ENCODE measurements at places on chromosomes 2 and 18.

GRCh38 chr2:237064203-237065070, 21.3 kb upstream of the COPS8 start:
- no peak for DNase-seq

DNA sequence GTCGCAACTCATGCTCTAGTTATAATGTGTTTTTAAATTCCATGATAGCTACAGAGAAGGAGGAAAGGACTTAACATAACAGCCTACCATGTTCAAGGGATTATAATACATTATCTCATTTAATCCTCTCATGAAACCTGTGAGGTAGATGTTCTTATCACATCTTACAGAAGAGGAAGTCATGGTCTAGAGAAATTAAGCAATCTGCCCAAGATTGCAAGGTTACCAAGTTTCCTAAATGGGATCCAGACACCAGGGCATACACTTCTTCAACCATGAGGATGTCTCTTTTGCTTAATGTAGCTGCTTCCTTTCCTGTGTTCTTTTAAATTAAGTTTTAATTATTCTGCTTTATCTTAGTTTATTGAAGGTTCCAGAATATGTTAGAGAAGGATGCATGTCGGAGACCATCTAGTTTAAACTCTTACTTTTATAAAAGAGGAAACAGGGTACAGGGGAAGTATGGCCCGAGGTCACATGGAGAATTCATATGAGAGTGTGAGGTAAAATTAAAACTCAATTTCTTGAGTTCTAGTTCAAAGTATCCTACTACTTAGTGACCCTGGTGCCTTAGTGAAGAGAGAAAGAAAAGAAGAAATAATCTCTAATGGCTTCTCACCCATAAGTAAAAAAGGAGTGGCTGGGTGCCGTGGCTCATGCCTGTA, 3.6 kb upstream of the IL1A start:
- no peak for DNase-seq

- DNase-seq = no peak
Observed at GRCh38 chr2:215811003-215811402, 202.3 kb downstream of the MREG start.

GRCh38 chr2:219261024-219261855, 7.5 kb upstream of the TUBA4A start:
- no peak for DNase-seq

- no peak for DNase-seq
Observed at GRCh38 chr18:62407660-62408059, 82.5 kb downstream of the TNFRSF11A start.

GRCh38 chr2:153196378-153197058, 282.0 kb downstream of the RPRM start:
- no peak for DNase-seq

DNA sequence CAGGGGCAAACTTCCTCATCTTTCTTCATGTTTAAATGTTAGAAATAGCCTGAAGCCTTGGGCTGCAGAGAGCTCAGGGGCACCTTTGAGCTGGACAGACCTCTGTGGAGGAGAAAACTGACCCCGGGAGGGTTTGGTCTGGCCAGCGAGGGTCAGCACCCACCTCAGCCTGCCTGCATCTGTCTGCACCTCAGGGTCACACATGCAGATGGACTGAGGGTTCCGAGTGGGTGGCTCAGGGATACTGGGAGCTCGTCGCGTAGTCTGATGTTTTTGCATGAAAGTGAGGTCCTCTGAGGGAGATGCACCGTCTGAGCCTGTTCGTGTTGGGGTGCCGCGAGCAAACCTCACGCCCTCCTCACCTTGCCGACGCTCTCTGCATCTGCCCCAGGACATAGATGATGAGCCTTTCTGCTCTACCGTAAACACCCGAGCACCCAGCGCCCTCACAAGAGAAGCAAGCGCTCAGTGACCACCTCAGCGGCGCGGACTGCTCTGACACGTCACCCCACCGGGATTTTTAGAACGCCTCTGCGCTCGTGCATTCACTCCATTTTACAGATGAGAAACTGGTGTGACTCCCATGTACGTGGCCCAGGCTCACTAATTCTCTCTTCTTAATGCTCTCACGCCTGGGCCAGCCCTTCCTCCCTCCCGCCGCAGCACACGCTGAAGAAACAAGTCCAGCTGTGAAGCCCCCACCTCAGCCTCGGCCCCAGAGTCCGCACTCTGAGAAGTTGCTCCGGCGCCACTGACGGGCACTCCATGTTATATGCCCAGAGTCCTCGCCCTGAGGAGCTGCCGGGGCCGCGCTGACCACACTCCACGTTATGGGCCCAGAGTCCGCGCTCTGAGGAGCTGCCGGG, 9.5 kb downstream of the KCNG2 start:
- no peak for DNase-seq

DNA sequence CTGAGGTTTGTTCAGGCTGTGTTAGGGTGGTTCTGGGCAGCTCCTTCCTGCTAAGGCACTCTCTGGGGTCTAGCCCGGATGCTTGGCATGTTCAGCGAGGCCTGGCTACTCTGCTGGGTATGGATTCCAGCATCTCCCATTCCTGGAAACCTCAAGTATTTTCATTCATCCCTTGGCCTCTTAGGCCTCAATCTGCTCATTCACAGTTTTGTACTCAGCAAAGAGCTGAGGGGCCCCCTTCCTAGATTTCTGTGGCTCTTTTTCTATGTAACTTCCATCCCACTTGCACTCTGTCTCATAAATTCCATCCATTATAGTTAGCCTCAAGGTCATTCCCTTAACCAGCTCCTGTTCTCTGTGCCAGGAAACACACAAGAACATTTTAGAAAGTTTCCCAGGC, 798.8 kb upstream of the HS6ST1 start:
- peak; percentile 77 for DNase-seq

- no peak for DNase-seq
Observed at GRCh38 chr18:46031741-46032140, 40.3 kb downstream of the PSTPIP2 start.

GRCh38 chr2:46332686-46333281, 35.6 kb downstream of the EPAS1 start:
- no peak for DNase-seq

Data from left hindlimb (tissue), 1 donor.